ENCODE measurements at places on chromosomes 16 and 17.
A peak's percentile ranks its signal among the peaks of the same experiment; 100 is the strongest.

DNA sequence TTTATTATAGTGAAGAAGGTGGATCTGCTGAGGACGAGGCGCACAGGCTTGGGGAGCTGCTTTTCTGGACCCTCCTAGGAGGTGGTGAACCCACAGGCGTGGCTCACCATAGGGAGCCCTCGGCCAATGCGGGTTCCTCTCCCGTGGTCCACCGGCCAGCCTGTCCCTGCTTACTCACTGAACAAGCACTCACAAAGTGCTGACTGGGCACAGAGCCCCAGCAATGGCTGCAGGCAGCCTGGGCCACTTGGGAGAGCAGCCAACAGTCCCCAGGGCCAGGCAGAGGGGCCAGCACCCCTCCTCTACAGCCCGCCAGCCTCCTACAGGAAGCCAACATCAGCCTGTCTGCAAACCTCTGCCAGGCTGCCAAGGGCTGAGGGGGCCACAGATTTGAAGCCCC, 19.1 kb upstream of the NCBP3 start:
- no peak for DNase-seq

DNA sequence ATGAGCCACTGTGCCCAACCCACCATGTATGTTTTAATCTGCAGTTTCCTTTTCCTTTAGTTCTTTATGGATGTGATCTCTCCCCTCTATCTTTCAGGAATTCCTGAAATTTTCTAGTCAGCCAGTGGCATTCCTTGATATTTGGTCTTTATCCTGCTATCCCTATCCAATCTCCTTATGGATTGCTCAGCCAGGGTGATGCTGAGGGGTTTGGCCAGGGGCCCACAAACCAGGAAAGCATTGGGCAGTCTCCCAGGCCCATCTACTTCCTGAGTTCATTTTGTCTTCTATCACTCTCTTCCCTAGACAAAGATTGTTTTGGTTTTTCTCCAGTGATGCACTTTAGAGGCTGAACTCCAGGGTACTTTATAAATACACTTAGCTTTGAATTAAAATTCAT, 115.9 kb downstream of the KATNIP start:
- DNase-seq: no peak

DNA sequence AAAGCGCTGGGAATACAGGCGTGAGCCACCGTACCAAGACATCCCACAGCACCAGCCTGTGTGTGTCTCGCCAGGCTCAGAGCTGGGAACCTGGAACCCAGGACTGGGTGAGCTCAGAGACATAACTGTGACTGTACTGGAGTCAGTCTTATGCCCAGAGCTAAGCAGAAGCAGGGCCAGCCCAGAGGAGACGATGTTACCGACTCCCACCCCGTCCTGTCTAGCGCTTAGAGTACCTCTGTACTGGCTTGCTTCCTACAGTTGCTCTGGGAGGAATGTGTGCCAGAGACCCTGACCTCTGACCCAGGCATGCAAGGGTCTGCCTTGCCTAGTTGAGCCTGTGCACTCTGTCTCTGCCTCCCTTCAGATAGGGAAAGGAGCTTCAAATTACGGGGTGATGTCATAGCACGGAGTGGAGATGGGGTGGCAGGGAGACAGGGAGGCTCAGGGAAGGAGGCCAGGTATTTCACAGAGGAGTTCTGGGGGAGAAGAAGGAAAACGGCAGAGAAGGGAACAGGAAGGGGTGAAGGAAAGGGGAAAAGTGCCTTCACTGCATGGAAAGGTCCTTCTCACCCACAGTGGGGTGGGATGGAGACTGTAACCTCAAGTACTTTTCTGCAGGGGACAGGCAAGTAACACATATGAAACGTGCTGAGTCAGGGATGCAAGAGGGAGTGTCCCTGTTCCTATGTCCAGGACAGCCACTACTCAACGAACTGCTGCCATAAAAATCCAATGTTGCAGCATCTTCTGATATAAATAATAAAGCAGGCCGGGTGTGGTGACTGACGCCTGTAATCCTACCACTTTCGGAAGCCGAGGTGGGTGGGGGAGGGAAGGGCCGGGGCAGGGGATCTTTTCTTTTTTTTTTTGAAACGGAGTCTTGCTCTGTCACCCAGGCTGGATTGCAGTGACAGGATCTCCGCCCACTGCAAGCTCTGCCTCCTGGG, 5.8 kb upstream of the ARMC5 start:
- peak; percentile 69 for DNase-seq

DNA sequence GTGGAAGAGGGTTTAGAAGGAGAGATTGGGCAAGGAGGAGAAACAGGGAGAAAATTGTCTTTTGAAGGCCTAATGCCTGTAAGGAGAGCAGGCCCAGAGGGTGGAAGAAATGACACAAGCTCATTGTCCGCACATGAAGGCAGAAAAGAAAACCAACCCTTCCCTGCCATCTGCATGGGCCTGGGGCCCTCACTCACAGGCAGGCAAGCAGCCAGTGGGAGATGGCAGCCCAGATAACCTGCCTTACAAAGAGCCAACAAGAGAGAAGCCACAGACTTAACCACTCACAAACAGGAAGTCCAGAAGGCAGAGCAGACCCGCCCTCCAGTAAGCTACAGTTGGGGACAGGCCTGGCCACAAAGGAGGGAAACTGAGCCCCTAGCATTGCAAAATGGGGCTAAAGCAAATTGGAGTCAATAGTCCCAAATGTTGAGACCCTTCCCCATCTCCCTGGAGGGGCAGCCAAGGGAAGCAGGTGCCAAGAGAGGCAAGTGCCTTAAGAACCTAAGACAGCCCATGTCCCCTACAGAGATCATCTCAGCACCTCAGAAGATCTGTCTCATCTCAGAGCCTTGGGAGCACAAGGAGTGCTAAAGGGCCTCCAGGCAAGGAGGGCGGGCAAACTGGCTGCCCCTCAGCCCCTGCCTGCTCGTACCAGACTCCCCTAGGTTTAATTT, 7.3 kb upstream of the TSPOAP1 start:
- peak; percentile 56 for DNase-seq

Measured in suprapubic skin (tissue), 4 donors.